RPMI8226 (cell line): ENCODE measurements at places on chromosomes 5 and 9.
A peak's percentile ranks its signal among the peaks of the same experiment; 100 is the strongest.

- DNase-seq: no peak
These were observed 208.9 kb upstream of the DMRTA1 start for GRCh38 chr9:22237497-22238363.

GRCh38 chr9:93302586-93303257, 118.8 kb downstream of the WNK2 start:
- DNase-seq: peak; percentile 77

- DNase-seq: no peak
These were observed 2.6 kb downstream of the IL5 start for GRCh38 chr5:132540764-132541163.

- DNase-seq: no peak
These were observed 124.0 kb upstream of the PPP1R26 start for GRCh38 chr9:135355521-135356011.

DNA sequence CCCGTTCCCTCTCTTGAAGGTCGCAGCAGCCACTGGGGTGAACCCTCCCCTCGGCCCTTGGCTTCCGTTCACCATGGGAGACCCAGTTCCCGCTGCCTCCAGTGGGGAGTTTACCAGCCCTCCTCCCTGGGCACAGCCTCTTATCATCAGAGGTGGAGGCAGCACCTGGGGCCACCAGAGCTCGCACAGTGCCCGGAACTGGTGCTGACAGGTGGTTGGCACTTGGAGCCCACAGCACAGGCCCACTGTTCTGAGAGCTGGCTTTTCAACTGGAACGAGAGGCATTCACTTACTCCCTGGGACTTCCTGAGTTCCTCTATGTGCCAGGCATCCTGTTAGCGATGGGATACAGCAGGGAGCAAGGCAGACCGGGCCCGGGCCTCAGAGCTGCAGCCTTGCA, 106.8 kb upstream of the FCN2 start:
- no peak for DNase-seq

- DNase-seq: no peak
These were observed 3.7 kb upstream of the TTLL11 start for GRCh38 chr9:122096620-122097415.

DNA sequence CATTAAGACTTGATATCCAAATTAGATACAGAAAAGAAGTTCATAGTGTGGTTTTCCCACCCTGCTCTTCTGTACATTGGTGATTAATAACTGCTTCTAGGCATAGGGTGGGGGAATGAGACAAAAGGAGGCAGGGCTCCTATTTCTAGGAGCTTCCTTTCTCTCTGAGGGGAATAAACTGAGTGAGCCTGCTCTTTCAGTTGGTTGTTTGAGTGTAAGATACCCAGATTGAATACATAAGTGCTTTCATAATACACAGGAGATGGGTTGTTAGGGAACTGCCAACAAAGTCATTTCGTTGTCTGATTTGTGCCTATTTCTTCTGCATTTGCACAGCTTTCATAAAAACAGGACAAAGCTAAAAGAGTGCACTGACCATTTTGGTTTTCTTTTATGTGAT, 48.9 kb upstream of the TTC23L start:
- DNase-seq: no peak

DNA sequence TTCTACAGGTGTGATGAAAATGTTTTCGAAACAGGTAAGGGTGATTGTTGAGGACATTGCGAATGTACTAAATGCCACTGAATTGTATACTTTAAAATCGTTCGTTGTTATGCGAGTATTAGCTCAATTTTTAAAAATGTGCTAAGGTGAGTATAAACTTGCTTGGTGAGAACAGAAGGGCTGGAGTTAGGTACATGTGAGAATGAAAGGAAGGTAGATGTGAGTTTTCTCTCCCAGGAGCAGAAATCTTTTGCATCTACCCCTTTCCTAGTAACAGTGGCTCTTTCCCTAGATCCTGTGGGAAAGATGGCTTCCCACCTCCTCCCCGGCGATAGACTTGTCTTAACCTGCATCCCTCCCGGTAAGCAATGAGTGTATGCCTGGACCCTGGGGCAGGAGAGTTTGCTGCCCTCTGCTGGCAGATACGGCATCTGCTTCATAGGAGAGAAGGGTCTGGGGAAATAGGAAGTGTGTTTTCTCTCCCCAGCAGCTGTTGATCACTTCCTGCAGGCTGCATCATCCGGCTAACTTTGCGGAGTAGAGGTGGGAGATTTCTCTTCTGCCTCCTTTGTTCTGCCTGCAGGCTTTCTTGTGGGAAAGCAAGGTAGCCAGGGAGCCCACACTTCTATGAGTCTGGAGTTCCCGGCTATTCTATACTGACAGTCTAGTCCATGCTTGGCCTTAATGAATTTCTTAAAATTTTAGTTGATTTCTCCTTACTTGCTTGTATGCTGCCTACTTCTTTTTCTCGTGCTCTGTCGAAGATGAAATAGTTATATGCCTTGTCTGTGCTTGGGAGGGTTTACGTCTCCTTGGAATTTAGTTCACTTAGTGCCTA, 373.3 kb upstream of the SEMA6A start:
- DNase-seq: peak; percentile 73

GRCh38 chr9:95648225-95648624, 131.5 kb upstream of the PTCH1 start:
- no peak for DNase-seq

DNA sequence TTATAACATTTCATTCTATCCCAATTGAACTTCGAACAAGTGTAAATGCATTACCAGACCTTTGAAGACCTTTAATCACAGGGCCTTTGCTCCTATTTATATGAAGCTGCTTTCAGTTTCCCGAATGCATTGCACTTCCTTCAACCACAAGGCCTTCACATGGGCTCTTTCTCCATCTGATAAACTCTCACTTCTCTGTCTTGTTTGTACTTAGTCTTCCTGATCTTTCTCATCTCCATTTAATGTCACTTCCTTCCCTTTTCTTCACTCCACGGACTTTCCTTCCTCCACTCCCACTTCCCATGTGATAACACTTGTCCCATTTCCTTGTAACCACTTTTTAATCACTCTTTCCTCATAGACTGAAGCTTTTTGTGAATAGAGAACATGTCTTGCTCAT, 74.3 kb upstream of the TNC start:
- DNase-seq: no peak

DNA sequence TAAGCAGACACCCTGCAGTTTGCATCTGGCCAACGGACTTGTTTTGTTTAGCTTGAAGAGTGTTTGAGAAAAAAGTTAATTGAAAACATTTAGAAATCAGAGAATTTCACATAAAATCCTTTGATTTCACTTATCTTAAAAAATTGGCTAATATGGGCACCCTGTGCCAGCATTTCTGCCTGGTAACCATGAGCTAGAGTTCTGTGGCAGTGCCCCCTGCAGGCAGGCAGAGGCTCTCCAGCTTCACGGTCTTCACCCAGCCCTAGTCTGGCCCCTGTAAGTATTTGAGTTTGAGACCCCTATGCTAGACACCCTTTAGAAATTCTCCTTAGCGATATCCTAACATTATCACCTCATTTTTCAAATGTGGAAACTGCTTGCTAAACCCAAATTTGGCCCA, 18.8 kb upstream of the FANCC start:
- no peak for DNase-seq

GRCh38 chr9:87643107-87643650, 82.7 kb upstream of the CTSL start:
- DNase-seq: no peak

- no peak for DNase-seq
These were observed 1200.6 kb downstream of the PTPRD start for GRCh38 chr9:9412241-9412640.

DNA sequence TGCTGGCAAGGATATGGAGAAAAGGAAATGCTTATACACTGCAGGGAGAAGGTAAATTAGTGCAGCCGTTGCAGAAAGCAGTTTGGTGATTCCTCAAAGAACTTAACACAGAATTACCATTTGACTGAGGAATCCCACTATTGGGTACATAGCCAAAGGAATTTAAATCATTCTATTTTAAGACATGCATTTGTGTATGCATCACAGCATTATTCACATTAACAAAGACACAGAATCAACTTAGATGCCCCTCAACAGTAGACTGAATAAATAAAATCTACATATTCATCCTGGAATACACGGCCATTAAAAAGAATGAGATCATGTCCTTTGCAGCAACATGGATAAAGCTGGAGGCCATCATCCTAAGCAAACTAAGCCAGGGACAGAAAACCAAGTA, 510.1 kb upstream of the CDH9 start:
- DNase-seq: no peak

- DNase-seq: peak; percentile 24
These were observed 14.4 kb downstream of the F2RL2 start for GRCh38 chr5:76608833-76609232.

GRCh38 chr5:131379723-131380122, 115.9 kb downstream of the CDC42SE2 start:
- peak; percentile 67 for DNase-seq
